ENCODE measurements at places on chromosomes 7 and 10.
A peak's percentile ranks its signal among the peaks of the same experiment; 100 is the strongest.

GRCh38 chr7:121591926-121592325, 195.8 kb upstream of the FAM3C start:
- H3K27ac ChIP-seq = no peak overlapping the region
- no peak for DNase-seq
- H3K27me3 ChIP-seq = no peaks in the 10 kb centered on the region
- no peak overlapping the region for H3K4me3 ChIP-seq

- H3K36me3 ChIP-seq = no peaks in the 10 kb centered on the region
- no peak overlapping the region for H3K27ac ChIP-seq
- no peaks in the 10 kb centered on the region for H3K4me1 ChIP-seq
- no peaks in the 10 kb centered on the region for H3K27me3 ChIP-seq
- DNase-seq = no peak
- no peak overlapping the region for H3K4me3 ChIP-seq
Measured at GRCh38 chr10:52818019-52818418, 45.4 kb upstream of the MBL2 start.

GRCh38 chr10:122461729-122462532, 578 bp downstream of the HTRA1 start:
- H3K27ac ChIP-seq = peak overlapping the region; percentile 85
- peaks cover 46% of the 10 kb centered on the region for H3K4me1 ChIP-seq
- DNase-seq = no peak
- H3K4me3 ChIP-seq = peak overlapping the region; percentile 64

- H3K27ac ChIP-seq = no peak overlapping the region
- no peaks in the 10 kb centered on the region for H3K27me3 ChIP-seq
- no peak overlapping the region for H3K4me3 ChIP-seq
- H3K4me1 ChIP-seq = no peaks in the 10 kb centered on the region
- H3K36me3 ChIP-seq = no peaks in the 10 kb centered on the region
- DNase-seq = no peak
Measured at GRCh38 chr7:91109200-91109599, 155.0 kb upstream of the FZD1 start.

- no peak overlapping the region for H3K4me3 ChIP-seq
- no peaks in the 10 kb centered on the region for H3K27me3 ChIP-seq
- DNase-seq = no peak
- H3K4me1 ChIP-seq = peaks cover 42% of the 10 kb centered on the region
Measured at GRCh38 chr10:96588616-96589419, 2.0 kb upstream of the TM9SF3 start.

- H3K36me3 ChIP-seq = no peaks in the 10 kb centered on the region
- H3K27ac ChIP-seq = peak overlapping the region; percentile 99
- no peaks in the 10 kb centered on the region for H3K27me3 ChIP-seq
- peak overlapping the region; percentile 70 for H3K4me3 ChIP-seq
- DNase-seq = peak; percentile 77
Measured at GRCh38 chr10:72297281-72297804, 23.6 kb downstream of the DDIT4 start.

GRCh38 chr10:77041636-77042258, 595.9 kb downstream of the KCNMA1 start:
- H3K27me3 ChIP-seq = no peaks in the 10 kb centered on the region
- no peak overlapping the region for H3K27ac ChIP-seq
- peaks cover 7% of the 10 kb centered on the region for H3K36me3 ChIP-seq

- no peaks in the 10 kb centered on the region for H3K27me3 ChIP-seq
- H3K27ac ChIP-seq = no peak overlapping the region
- no peaks in the 10 kb centered on the region for H3K36me3 ChIP-seq
- H3K4me3 ChIP-seq = no peak overlapping the region
- H3K4me1 ChIP-seq = no peaks in the 10 kb centered on the region
Measured at GRCh38 chr7:116018731-116019130, 11.8 kb downstream of the TFEC start.

GRCh38 chr7:42735081-42735480, 176.8 kb downstream of the C7orf25 start:
- H3K4me1 ChIP-seq = peaks cover 8% of the 10 kb centered on the region
- no peak for DNase-seq
- H3K36me3 ChIP-seq = no peaks in the 10 kb centered on the region
- H3K27ac ChIP-seq = no peak overlapping the region
- no peaks in the 10 kb centered on the region for H3K27me3 ChIP-seq
- no peak overlapping the region for H3K4me3 ChIP-seq

GRCh38 chr10:112911206-112911605, 38.8 kb upstream of the TCF7L2 start:
- H3K4me3 ChIP-seq = no peak overlapping the region
- H3K27ac ChIP-seq = no peak overlapping the region
- H3K4me1 ChIP-seq = no peaks in the 10 kb centered on the region
- H3K36me3 ChIP-seq = no peaks in the 10 kb centered on the region
- H3K27me3 ChIP-seq = no peaks in the 10 kb centered on the region

GRCh38 chr10:89921403-89921802, 220.0 kb downstream of the KIF20B start:
- H3K4me1 ChIP-seq = no peaks in the 10 kb centered on the region
- H3K27me3 ChIP-seq = no peaks in the 10 kb centered on the region
- no peak overlapping the region for H3K27ac ChIP-seq
- no peak overlapping the region for H3K4me3 ChIP-seq

- no peaks in the 10 kb centered on the region for H3K27me3 ChIP-seq
- no peaks in the 10 kb centered on the region for H3K4me1 ChIP-seq
- H3K27ac ChIP-seq = no peak overlapping the region
- H3K36me3 ChIP-seq = no peaks in the 10 kb centered on the region
- H3K4me3 ChIP-seq = no peak overlapping the region
Measured at GRCh38 chr10:93509816-93510215, 13.4 kb downstream of the CEP55 start.

DNA sequence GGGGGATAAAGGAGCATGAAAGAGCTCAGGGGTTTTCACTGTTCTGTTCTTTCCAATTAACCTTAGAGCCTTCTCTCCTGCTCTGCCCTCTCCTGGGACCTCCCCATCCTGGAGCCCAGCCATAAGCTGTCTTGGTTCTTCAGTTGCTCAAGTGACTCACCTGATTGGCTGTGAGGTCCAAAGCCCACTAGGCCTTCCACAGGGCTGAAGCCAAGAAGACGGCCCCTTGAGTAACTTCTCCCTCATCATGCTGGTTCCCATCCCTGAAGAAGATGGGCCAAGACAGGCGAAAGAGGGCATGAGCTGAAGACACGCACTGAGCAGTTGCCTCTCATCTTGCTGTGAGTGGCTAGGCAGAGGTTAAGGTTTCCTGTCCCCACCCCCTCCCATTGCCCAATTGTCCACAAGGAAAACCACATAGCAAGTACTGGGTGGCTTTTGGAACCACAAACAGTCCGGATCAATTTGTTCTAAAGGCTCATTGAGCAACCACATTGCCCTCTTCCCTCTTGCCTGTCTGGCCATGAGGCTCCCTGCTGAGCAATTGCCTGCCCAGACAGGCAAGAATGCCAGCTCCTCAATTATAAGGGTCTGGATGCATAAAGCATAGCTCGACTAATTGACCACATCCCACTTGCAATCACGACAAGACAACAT, 43.9 kb upstream of the GPAM start:
- no peaks in the 10 kb centered on the region for H3K27me3 ChIP-seq
- H3K27ac ChIP-seq = no peak overlapping the region
- H3K4me3 ChIP-seq = no peak overlapping the region
- no peak for DNase-seq
- no peaks in the 10 kb centered on the region for H3K36me3 ChIP-seq

DNA sequence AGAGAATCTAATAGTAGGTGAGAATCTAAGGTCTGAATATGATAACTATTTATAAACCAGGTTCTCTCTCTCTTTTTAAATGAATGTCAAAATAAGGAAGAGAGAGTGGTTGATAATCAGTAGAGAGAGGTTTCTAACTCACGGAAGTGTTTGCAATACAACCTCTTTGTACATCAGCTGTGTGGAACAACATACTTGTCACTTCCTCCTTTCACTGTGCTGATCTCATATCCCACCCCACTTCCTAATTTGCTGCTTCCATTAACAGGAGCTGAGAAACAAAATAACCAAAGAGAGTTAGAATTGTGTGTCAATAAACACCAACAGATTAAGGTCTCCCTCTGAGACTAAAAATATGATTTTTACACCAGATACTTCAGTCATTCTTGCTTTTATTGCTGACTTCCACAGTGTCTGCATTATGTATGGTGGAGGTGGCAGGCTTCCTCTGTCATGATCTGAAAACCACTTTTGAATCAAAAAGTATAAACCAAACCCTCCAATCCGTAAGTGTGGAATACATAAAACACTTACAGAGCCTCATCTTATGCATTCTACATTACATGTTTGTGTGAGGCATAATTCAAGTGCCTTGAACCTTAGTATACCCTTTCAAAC, 25.0 kb downstream of the CACUL1 start:
- H3K27ac ChIP-seq = peak overlapping the region; percentile 62
- peaks cover 9% of the 10 kb centered on the region for H3K4me1 ChIP-seq
- H3K36me3 ChIP-seq = no peaks in the 10 kb centered on the region
- no peaks in the 10 kb centered on the region for H3K27me3 ChIP-seq

- no peaks in the 10 kb centered on the region for H3K4me1 ChIP-seq
- no peaks in the 10 kb centered on the region for H3K36me3 ChIP-seq
- H3K27ac ChIP-seq = no peak overlapping the region
Measured at GRCh38 chr10:129055225-129055624, 411.8 kb upstream of the MGMT start.

- DNase-seq = no peak
- no peaks in the 10 kb centered on the region for H3K27me3 ChIP-seq
- no peaks in the 10 kb centered on the region for H3K36me3 ChIP-seq
- H3K4me1 ChIP-seq = no peaks in the 10 kb centered on the region
Measured at GRCh38 chr7:11374629-11375028, 401.0 kb downstream of the PHF14 start.

DNA sequence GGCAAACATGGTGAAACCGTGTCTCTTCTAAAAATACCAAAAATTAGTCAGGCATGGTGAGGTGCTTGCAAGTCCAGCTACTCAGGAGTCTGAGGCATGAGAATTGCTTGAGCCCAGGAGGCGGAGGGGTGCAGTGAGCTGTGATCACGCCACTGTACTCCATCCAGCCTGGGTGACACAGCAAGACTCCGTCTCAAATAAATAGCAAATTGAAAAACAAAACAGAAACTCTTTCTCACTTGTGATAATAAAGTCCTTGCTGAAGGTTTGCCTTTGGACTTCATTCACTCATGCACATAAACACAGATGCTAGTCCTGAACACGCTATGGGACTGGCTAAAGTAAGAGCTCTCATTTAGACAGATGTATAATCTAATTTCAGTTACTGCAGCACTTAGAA, 37.6 kb downstream of the ANK3 start:
- H3K4me3 ChIP-seq = no peak overlapping the region
- DNase-seq = no peak
- no peaks in the 10 kb centered on the region for H3K27me3 ChIP-seq

GRCh38 chr10:5953676-5954075, 23.7 kb downstream of the IL15RA start:
- H3K4me3 ChIP-seq = no peak overlapping the region
- H3K4me1 ChIP-seq = no peaks in the 10 kb centered on the region
- H3K27ac ChIP-seq = no peak overlapping the region

DNA sequence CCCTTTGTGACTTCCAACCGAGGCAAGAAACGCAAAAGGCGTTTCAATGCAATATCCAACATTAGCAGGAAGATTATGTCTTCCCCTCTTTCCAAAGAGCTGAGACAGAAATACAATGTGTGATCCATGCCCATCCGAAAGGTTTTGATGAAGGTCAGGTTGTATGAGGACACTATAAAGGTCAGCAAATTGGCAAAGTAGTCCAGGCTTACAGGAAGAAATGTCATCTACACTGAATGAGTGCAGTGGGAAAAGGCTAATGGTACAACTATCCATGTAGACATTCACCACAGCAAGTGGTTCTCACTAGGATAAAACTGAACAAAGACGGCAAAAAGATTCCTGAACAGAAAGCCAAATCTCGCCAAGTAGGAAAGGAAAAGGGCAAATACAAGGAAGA, 27.8 kb upstream of the DNA2 start:
- H3K4me1 ChIP-seq = no peaks in the 10 kb centered on the region
- peaks cover 85% of the 10 kb centered on the region for H3K36me3 ChIP-seq
- DNase-seq = no peak
- no peak overlapping the region for H3K27ac ChIP-seq

- H3K4me3 ChIP-seq = no peak overlapping the region
- no peak for DNase-seq
- no peaks in the 10 kb centered on the region for H3K27me3 ChIP-seq
- H3K27ac ChIP-seq = no peak overlapping the region
- peaks cover 4% of the 10 kb centered on the region for H3K4me1 ChIP-seq
Measured at GRCh38 chr7:47610506-47611044, 28.7 kb upstream of the TNS3 start.

GRCh38 chr7:111082351-111082750, 8.6 kb upstream of the LRRN3 start:
- H3K4me3 ChIP-seq = no peak overlapping the region
- peaks cover 7% of the 10 kb centered on the region for H3K4me1 ChIP-seq
- no peak overlapping the region for H3K27ac ChIP-seq

- H3K27ac ChIP-seq = peak overlapping the region; percentile 96
- peak overlapping the region; percentile 99 for H3K4me3 ChIP-seq
- H3K4me1 ChIP-seq = peaks cover 44% of the 10 kb centered on the region
Measured at GRCh38 chr10:48306870-48307710, 613 bp downstream of the MAPK8 start.

- H3K36me3 ChIP-seq = no peaks in the 10 kb centered on the region
- H3K27me3 ChIP-seq = no peaks in the 10 kb centered on the region
- no peak for DNase-seq
- H3K27ac ChIP-seq = no peak overlapping the region
- no peak overlapping the region for H3K4me3 ChIP-seq
- H3K4me1 ChIP-seq = no peaks in the 10 kb centered on the region
Measured at GRCh38 chr7:97090761-97091353, 26.6 kb upstream of the SDHAF3 start.

- DNase-seq = no peak
- H3K4me1 ChIP-seq = no peaks in the 10 kb centered on the region
- no peak overlapping the region for H3K4me3 ChIP-seq
- H3K27ac ChIP-seq = no peak overlapping the region
- H3K27me3 ChIP-seq = no peaks in the 10 kb centered on the region
- H3K36me3 ChIP-seq = peaks cover 46% of the 10 kb centered on the region
Measured at GRCh38 chr7:151571471-151571870, 51.8 kb upstream of the RHEB start.

DNA sequence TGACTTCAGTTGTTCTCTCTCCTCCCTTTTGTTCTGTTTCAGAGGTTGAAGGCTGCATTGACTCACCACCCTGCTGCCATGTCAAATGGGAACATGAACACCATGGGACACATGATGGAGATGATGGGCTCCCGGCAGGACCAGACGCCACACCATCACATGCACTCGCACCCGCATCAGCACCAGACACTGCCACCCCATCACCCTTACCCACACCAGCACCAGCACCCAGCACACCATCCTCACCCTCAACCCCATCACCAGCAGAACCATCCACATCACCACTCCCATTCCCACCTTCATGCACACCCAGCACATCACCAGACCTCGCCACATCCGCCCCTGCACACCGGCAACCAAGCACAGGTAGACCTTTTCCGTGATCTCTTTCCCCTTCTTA, 154.0 kb downstream of the TRIL start:
- H3K36me3 ChIP-seq = no peaks in the 10 kb centered on the region
- H3K27me3 ChIP-seq = no peaks in the 10 kb centered on the region
- DNase-seq = no peak
- no peaks in the 10 kb centered on the region for H3K4me1 ChIP-seq
- no peak overlapping the region for H3K4me3 ChIP-seq

- H3K36me3 ChIP-seq = no peaks in the 10 kb centered on the region
- H3K27ac ChIP-seq = no peak overlapping the region
- no peaks in the 10 kb centered on the region for H3K4me1 ChIP-seq
- no peak for DNase-seq
- no peaks in the 10 kb centered on the region for H3K27me3 ChIP-seq
Measured at GRCh38 chr7:5539013-5539411, 115.4 kb upstream of the TNRC18 start.

All from esophagus squamous epithelium (tissue), 5 donors.